ENCODE measurements at places on chromosomes 6 and 20.

DNA sequence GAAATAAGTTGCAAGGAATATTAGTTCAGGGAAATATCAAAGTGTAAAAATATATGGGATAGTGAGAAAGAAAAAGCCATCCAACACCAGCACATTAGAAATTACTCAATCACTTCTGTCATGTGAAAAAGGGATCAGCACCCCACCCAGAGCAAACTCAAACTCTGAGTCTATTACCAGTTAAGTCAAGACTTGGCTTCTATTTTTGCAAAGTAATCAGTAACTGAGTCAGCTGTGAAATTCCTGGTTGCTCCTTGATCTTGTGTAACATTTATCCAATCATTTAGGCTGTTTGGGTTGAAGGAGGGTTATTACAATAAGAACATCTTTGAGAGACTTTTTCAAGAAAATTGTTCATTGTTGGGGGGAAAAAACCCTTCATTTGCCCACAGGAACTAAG, 51.2 kb downstream of the SLC22A23 start:
- DNase-seq = no peak

DNA sequence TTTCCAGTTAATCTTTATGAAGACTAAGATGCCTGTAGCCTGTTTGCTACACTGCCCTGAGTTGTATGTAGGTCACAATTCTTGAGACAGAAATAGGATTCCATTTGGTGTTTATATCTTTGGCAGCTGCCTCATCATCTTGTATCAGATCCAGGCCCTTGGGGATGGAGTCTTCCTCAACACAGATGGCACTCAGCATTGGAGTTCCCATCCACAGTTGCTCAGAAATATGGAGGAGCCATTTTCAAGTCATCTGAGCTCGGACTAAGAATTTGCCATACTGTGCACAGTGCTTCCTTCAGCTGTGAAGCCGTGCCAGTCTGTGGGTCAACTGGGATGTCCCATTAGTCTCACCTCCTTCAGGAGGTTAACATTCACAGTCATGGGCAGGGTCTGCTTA, 156.6 kb downstream of the ZDHHC14 start:
- no peak for DNase-seq

- DNase-seq = no peak
Measured at GRCh38 chr6:72861935-72862432, 240.1 kb downstream of the KCNQ5 start.

GRCh38 chr6:33313709-33314514, at the start of gene TAPBP:
TAPBP (minus strand) TSS chr6:33314078; CDS start chr6:33314041, 37 bp downstream.
- peak; percentile 16 for DNase-seq

GRCh38 chr20:33023439-33024242, 7.8 kb upstream of the BPIFB6 start:
- DNase-seq = no peak

DNA sequence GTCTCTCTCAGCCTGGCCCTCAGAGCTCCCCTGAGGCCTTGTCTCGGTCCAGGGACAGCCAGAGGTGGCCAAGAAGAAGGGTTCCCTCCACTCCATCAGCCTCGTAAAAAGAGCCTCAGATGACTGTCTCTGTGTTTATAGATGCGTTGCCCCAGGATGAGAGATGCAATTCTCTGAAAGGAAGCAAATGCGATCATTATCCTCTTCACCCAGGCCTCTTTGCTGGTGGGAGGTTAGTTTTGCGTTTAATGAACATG, 90.4 kb downstream of the YTHDF1 start:
- DNase-seq = no peak

DNA sequence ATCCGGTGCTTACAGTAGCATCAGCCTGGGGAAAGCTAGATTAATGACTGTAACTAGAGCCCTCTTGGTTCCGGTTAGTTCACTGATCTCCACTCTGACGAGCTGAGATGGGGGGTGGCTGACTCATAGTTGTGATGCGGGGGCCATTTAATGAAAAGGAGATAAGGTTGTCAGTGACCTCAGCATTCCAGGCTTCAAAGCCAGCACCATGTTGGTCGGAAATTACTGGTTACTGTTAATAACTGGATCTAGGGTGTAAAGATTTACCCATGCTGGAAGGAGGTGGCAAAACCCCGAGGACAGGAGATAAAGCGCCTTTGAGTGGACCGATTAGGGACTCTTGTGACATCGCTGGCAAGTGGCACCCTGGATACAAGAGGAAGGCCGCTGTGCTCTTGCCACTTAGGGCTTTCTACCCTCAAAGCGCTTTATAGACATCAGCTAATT, 21.1 kb downstream of the FOXC1 start:
- DNase-seq = peak; percentile 67

DNA sequence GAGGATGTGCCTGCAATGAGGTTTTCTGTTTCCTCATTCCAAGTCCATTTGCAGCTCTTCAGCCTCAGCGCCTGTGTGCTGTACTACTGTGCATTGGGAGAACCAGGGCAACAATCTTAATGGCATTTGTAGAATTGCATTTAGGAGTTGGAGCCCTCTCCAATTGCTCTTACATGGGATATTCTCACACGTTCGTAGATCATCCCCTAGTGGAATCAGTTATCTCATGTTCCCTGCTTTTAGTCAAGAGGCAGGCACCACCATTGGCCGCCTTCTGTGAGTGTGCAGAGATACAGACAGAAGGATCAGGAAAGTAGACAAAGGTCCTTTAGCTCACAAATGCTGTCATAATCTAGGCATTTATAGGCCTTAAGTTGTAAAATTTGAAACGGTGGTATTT, 84.2 kb upstream of the RGS17 start:
- no peak for DNase-seq

DNA sequence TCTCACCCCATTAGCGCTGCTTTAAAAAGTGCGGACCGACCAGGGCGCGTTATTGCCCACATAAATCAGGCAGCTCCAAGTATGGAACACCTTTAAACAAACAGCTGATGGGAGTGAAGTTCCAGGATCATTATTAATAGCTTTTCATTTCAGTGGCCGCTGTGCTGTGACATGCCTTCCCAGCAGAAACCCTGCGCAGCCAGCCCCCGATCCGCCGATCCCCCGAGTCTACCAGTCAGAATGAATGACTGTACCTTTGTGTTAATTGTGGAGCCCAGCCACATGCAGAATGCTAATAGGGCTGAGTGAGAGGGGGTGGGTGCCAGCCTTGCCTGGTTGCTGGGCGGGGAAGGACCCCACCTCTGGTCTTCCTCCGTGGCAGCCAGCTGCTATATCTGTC, 21.9 kb downstream of the CDH22 start:
- no peak for DNase-seq

GRCh38 chr20:39825950-39826349, 863.1 kb downstream of the MAFB start:
- no peak for DNase-seq

GRCh38 chr6:137882225-137882961, 15.3 kb downstream of the TNFAIP3 start:
- no peak for DNase-seq

DNA sequence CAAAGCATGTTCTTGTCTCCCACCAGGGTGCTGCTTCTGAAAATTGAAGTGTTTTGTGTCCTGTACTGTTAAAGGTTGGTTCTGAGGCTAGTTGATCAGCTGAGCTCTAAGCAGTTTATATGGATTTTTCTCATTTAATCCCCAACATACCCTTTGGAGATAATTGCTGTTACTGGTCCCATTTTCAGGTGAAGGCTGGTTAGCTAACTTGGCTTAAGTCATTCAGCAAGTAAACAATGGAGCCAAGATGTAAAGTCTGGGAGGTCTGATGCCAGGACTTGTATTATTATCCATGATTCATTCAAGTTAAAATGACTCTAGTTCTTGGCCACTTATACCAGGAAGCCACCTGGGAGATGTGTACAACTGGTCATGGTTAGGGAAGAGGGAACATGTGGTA, 42.5 kb upstream of the FERMT1 start:
- DNase-seq = no peak

DNA sequence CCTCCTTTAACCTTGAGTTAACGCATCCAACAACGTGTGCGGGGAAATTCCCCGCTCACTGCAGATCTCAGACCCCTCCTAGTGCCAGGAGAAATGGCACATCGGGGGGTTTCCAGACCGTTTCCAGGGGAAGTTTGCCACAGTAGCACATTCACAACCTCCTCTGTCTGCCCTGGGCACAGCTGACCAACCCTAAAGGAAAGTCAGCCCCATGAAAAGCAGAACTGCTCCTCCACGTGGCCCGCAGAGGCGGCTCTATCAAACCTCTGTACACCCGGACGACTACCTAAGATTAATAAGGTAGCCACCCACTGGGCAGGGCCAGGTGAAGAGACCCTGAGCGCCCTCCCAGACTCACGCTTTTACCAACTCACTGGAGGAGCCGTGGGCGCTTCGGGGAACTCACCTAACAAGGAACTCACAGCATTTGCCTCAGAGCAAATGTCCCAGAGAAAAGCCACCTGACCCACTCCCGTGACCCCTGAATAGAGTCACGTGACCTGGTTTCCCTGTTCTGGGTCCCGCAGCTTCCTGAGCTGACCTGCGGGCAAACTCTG, 93.1 kb downstream of the PRND start:
- no peak for DNase-seq

GRCh38 chr6:44227148-44227793, 3.9 kb downstream of the SLC29A1 start:
- no peak for DNase-seq
